ENCODE measurements at places on chromosomes 12 and 14.

- no peak for DNase-seq
These were observed 1.3 kb upstream of the TRIP11 start for GRCh38 chr14:92041203-92041602.

GRCh38 chr14:83566567-83566966 lies 1963.4 kb upstream of the FLRT2 start:
- no peak for DNase-seq

DNA sequence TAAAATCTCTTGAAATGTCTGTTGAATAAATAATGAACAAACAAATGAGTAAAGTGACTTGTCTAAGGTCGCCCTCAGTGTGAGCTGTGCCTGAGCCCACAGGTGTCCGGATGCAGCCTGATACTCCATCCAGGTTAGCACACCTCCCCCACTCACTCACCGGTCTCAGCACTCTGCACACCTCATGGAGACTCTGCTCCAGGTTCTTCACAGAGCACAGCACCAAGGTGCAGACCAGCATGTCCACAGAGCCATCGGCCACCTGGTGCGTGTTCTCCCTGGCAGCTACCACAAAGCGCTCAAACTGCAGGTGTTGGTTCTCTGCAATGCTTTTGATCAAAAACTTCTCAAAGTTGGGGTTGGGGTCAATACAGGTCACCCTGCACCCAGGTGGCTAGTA lies 4.1 kb upstream of the KRT7 start:
- DNase-seq = no peak

DNA sequence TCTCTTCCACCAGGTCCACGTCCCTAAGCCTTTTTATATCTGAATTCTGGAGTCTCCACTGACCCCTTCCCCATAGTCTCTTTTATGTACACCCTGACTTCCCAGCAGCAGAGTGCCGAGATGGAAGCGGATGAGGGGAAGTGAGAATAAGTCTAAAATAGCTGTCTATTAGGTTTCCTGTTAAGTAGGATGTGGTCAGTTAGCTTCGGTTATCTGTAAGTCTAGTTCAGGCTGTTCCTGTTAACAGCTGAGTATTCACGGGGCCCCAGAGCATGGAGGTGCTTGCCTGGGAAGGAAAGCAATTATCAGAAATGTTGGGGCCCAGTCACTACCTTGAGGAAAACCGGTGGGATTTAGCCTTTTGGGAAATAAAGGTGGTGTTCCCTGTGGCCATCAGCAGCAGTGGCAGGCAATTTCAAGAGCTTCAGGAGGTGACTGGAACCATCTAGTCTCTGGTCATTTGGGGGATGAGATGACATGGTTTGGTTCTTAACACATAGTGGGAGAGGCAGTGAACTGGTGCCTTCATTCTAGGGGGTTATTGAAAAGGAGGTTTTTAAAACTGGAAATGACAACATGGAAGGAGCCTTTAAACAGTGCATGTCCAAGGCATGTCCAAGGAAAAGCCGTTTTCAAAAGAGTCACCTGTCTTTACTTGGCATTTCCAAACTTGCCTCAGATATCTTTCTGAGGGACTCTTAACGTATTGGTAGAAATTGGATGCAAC lies 21.8 kb downstream of the CHST11 start:
- no peak for DNase-seq

- no peak for DNase-seq
These were observed 31.4 kb downstream of the ALDH2 start for GRCh38 chr12:111798182-111798581.

- DNase-seq = no peak
These were observed 306.6 kb upstream of the ATP2B1 start for GRCh38 chr12:90015228-90015627.

DNA sequence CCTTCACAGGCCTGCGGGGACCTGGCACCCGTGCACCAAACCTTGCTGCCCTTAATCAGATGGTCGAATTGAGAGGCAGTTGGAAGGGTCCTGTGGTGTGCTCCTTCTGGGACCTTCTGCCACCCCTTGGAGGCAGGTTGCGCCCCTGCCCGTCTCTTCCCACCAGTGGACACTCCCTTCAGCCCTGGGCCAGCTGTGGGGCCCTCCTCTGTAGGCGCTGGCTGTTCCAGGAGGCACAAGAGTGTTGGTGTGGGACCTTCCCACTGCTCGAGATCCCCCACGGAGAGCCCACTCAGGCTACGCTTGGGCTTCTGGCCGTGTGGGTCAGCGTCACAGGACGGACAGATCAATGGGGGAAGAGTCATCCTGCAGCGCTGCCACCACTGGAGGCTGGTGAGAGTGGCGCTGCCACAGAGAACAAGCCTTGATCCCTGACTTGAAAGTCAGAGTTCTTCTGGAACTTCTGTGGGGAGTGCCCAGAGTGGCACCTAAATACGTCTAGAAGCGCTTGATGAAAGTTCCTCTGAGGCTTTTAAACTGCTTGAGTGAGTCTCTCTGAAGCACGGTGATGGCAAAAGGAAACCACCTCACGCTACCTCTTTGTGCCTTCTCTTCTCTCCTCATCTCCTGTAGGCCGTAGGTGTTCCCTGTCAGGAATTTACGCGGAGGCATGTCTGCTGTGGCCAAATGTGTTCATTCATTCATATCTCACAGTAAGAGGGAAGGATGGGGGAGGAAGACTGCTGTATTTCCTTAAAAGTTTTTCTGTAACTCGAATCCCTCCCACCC lies 48.3 kb downstream of the TRAF3 start:
- DNase-seq = no peak

DNA sequence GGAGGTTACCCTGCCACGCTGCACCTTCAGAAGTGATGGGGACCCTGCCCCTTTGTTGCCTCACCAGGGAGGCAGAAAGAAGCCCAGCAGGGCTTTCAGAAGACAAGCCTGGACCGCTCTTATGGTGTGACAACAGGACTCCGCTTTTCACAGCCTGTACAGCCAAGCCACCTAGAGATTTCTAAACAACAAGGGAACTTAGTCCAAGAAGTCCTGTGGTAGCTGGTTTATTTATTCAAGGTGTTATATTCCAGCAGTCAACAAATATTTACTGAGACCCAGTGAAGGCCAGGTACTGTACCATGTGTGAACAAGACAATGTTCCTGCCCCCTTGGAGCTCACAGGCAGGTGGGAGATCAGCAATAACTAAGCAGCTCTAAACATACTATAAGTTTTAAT lies 4.0 kb upstream of the TMEM229B start:
- DNase-seq = no peak

DNA sequence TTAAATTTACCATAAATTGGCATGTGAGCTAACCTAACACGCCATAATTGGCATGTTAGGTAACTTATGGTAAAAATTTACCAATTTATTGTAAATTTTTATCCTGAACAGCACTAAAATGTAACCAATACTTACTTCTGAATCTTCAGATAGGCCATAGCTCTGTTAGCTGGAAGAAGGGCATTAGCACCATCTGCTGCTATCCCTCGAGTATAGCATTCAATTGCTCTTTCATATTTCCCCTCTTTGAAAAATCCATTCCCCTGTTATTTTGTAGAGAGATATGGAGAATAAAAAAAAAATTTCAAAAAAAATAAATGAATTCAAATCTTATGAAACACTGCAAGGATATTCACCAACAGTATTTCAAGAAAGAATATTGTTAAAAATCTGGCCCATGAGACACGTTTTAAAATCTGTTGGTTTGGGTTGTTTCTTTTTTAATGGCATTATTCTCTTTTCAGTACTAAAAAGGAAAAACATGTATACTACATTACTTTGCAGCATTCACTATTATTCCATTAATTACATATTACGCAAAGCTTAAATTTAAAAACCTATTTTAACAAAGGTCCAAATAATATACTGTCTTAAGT lies 19.1 kb downstream of the RPAP3 start:
- DNase-seq = peak; percentile 27

DNA sequence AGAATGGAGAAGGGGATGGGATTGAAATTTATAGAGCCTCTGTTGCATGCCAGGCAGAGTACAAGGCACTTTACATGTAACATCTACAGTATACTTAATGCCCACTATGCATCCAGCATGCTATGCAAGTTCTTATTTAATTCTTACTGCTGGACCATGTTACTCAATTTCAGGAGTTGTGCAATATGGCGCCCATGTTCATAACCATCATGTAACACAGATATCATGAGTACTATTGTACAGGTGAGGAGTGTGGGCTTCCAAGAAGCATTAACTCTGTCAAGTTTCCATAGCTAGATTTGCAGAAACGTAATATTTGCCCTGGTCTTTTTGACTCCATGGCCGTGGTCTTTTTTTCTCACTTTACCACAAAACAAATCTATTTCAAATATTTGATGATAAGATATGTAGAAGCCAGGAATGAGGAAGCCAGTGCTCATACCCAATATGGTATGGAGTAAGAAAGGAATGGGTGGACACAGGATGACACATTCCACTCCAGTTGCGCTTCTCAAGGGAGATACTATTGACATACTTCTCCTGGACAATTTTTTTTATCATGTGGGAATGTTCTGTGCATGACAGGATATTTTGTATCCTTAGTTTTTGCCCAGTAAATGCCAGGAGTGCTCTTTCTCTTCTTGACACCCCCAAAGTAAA lies 191.8 kb downstream of the C12orf75 start:
- no peak for DNase-seq

DNA sequence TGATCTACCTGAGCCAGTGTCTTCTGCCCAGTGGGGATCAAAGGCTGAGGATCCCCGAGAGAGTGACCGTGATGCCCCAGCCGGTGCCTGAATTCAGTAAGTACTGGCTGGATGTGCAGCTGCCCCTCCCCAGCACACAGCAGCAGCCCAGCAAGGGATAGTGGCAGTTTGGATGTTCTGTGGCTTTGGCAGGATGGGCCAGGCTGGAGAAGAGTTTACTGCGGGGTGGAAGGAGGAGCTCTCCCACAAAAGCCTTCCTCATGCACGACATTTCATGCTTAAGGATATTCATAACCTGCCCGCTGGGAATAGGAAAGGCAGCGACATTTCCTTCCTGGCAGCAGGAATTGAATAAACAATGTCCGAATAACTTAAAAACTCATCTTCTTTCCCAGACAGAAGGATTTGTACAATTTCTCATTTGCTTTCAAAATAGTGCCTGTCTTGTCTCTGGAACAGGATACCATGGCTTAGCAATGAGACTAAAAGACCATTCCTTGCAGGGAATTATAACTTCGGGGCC lies 135.6 kb upstream of the PRMT8 start:
- DNase-seq = no peak

GRCh38 chr12:6215932-6216494 lies 15.8 kb downstream of the CD9 start:
- no peak for DNase-seq

- DNase-seq = no peak
These were observed 181.5 kb upstream of the SYT1 start for GRCh38 chr12:78683031-78683430.

- no peak for DNase-seq
These were observed 62.5 kb downstream of the MDM2 start for GRCh38 chr12:68870443-68870842.

DNA sequence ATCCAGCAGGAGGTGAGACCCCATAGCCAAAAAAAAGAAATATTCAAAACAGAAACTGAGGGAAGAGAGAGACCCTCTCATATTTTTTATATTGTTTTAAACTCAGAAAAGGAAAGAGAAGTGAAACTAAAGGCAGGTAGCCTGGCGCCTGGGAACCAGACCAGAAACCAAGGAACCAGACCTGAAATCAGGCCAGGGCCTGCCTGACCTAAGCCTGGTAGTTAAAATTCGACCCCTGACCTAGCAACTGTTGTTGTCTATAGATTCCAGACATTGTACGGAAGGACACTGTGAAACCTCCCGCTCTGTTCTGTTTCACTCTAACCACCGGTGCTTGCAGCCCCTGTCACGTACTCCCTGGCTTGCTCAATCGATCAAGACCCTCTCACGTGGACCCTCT lies 38.5 kb upstream of the CD163 start:
- no peak for DNase-seq

GRCh38 chr12:118063576-118064391 lies 2.8 kb upstream of the WSB2 start:
- DNase-seq = no peak

GRCh38 chr12:53998110-53998899 lies 1.7 kb upstream of the HOXC9 start:
- DNase-seq = no peak

GRCh38 chr12:44774815-44775411 lies 101.2 kb downstream of the NELL2 start:
- DNase-seq = no peak

GRCh38 chr12:93713060-93713459 lies 35.9 kb downstream of the CRADD start:
- DNase-seq = no peak

- peak; percentile 39 for DNase-seq
These were observed 46.2 kb downstream of the WSCD2 start for GRCh38 chr12:108175310-108175709.

GRCh38 chr12:52024845-52025230 lies 18.1 kb downstream of the TAMALIN start:
- no peak for DNase-seq

DNA sequence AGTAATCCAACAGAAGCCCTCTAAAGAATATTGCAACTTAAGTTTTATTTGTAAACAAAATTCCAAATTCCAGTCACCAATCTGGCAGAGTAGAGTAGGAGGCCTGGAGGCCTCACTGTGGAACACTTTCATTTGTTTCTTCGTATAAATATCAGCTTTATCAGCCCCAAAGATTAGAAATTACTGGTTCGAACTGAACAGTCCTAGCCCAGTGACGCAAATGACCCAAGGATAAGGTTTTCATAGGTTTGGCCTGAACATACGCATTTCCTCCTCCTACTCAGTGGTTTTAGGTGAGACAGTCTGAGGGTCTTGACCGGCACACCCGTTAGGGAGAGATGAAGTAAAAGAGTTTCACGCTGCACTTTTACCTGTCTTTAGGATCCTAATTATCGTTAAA lies 1.7 kb downstream of the CDC42BPB start:
- no peak for DNase-seq

GRCh38 chr14:89720741-89721729 lies 233.5 kb downstream of the EFCAB11 start:
- DNase-seq = no peak

GRCh38 chr14:104753528-104754212 lies 723 bp downstream of the SIVA1 start:
- DNase-seq = peak; percentile 51

DNA sequence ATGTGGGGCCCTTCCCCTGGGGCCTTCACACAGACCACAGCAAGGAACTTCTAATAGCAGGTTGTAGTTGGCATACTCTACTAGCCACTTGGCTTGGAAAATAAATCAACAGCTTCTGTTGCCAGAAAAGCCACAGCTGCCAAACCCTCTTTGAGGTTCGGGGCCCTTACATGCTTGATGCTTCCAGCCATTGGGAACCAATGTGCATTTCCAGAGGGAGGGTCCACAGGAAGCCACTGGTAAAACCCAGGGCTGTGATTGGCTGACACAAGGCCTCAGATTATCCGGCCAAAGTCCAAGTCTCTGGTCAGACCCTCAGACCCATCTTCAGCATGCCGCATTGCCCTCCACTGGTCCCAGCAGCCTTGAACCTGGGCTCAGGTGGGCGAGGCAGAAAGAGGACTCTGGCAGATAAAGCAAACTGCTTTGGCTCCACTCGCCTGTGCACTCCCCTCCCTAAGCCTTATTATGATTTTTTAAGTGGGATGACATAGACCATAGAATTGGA lies 214.4 kb downstream of the BCL11B start:
- DNase-seq = no peak

GRCh38 chr14:104600805-104601204 lies 3.8 kb downstream of the TMEM179 start:
- no peak for DNase-seq
